PC-9 (cell line): ENCODE measurements at places on chromosomes 16 and 17. TPM values are rescaled to one million over a fixed set of nuclear protein-coding genes. Genes with fewer than 3 reads are reported as not detected.
A peak's percentile ranks its signal among the peaks of the same experiment; 100 is the strongest.

GRCh38 chr16:907361-907760 lies 63.4 kb downstream of the LMF1 start:
- H3K4me3 ChIP-seq = no peak overlapping the region
- no peak for DNase-seq
- H3K27me3 ChIP-seq = no peaks in the 10 kb centered on the region
- no peaks in the 10 kb centered on the region for H3K36me3 ChIP-seq
- H3K27ac ChIP-seq = no peak overlapping the region
- no peaks in the 10 kb centered on the region for H3K4me1 ChIP-seq

DNA sequence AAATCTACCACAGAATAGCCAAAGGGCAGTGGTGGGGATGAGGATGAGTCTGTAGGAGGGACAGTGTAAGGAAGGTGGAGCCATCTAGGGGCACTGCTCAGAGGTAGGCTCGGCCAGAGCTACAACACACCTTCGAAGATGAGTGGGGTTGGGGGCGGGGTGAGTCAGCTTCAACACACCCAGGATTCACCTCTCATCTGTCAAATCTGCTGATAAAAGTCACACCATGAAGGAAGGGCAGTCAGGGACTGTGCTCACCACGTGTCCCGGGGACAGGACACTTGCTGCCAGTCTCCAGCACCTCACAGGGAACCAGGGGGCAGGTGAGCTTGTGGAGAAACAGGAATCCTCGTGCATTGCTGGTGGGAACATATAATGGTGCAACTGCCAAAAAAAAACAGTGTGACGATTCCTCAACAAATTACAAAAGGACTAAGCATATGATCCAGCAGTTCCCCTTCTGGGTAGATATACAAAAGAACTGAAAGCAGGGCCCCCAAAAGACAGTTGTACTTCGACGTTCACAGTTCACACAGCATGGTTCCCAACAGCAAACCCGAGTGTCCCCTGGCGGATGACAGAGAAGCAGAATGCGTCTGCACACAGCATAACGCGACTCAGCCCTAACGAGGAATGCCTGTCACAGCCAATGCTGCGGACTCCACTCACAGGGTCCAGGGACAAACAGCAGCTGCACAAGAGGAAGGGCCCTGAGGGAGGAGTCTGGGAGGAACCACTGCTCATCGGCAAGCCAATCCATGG lies 133.1 kb downstream of the ANKRD11 start:
- H3K27ac ChIP-seq = no peak overlapping the region
- no peak for DNase-seq
- no peaks in the 10 kb centered on the region for H3K4me1 ChIP-seq
- H3K27me3 ChIP-seq = no peaks in the 10 kb centered on the region

DNA sequence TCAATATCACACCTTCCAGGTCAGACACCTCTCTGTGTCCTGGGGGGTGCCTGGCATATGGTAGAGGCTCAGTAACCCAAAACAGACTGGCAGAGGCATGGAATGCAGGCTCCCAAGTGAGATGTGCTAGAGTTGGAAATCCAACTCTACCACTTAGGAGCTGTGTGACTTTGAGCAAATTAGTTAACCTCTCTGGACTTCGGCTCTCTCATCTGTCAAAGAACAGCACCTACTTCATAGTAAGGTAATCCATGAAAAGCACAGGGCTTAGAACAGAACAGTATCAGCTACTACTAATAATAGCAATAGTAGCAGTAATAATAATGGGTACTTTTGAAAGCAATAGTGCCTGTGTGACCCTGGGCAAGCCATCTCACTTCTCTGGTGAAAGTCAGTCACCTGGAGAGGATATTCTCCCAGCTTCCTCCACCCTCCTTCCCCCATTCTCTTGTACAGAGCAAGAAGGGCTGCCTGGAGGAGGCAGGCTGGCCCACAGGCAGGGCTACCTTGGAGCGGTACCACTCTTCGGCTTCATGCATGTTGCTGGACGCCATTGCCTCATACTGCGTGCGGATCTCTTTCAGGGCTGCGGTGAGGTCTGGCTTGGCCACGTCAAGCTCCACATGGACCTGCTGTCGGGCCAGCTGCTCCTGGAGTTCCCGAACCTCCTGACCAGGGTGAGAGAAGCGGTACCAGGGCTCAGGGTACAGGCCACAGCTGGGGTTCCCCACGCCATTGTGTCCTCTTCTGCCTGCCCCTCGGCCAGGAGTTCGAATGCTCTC lies 2.3 kb downstream of the GFAP start:
- peaks cover 17% of the 10 kb centered on the region for H3K4me1 ChIP-seq
- H3K36me3 ChIP-seq = no peaks in the 10 kb centered on the region
- no peak overlapping the region for H3K27ac ChIP-seq
- H3K27me3 ChIP-seq = no peaks in the 10 kb centered on the region
- no peak overlapping the region for H3K4me3 ChIP-seq

DNA sequence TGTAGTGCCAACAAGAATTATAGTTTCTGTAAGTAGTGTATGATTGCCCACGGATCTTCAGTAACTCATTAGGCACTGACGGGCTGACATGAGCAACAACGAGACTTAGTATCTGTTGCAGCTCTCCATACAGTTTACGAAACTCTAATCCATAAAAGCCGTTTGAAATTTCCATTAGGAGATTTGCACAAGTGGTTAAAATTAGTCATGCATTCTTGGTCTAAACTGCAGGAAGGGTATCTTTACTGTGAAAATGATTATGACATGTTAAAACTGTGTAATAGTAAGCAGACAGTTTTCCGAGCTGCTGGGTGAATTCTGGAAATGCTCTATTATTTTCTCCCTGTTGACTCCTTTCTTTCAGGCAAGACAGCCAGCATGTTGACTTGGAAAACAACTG lies 605.0 kb downstream of the WWOX start:
- H3K4me1 ChIP-seq = no peaks in the 10 kb centered on the region
- no peak overlapping the region for H3K27ac ChIP-seq
- no peak for DNase-seq
- no peaks in the 10 kb centered on the region for H3K27me3 ChIP-seq
- no peak overlapping the region for H3K4me3 ChIP-seq

GRCh38 chr16:89827383-89828198 lies 684 bp upstream of the SPIRE2 start:
- no peaks in the 10 kb centered on the region for H3K27me3 ChIP-seq
- H3K4me3 ChIP-seq = peak overlapping the region; percentile 56
- H3K27ac ChIP-seq = no peak overlapping the region
- H3K36me3 ChIP-seq = no peaks in the 10 kb centered on the region
- H3K4me1 ChIP-seq = peaks cover 27% of the 10 kb centered on the region
- DNase-seq = peak; percentile 80

DNA sequence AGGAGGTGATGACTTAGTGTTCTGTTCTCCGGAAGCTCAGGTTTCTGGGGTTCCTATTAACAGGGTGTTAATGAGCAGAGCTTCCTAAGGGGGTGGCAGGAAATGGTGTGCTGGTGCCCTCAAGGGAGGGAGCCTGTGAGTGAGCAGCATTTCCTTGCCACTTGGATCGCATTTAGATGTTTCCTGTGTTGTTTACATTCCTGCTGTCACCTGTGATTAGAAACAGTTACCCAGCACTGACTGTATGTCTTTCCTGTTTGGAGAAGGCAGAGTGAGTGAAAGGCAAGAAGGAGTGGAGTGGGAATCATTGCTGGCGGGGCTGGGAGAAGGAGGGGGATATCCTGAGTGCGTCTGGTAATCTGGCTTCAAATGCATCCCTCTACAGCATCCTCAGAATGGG lies 214.6 kb downstream of the CCDC182 start:
- H3K27ac ChIP-seq = no peak overlapping the region
- peaks cover 7% of the 10 kb centered on the region; the same call in 1 of the 2 replicates for H3K27me3 ChIP-seq

PRKCB gene
- not detected in 2 replicates for total RNA-seq

ZNF747 gene
- total RNA-seq = 14.5 and 17.9 TPM in 2 replicates

PHAF1 gene
- total RNA-seq = 19.5 and 21.1 TPM in 2 replicates

CDRT15L2 gene
- total RNA-seq = not detected in 2 replicates
